Glomerular endothelial cell (primary cell): ENCODE measurements at places on chromosomes 5 and 9. TPM values are rescaled to one million over a fixed set of nuclear protein-coding genes. Genes with fewer than 3 reads are reported as not detected.

DNA sequence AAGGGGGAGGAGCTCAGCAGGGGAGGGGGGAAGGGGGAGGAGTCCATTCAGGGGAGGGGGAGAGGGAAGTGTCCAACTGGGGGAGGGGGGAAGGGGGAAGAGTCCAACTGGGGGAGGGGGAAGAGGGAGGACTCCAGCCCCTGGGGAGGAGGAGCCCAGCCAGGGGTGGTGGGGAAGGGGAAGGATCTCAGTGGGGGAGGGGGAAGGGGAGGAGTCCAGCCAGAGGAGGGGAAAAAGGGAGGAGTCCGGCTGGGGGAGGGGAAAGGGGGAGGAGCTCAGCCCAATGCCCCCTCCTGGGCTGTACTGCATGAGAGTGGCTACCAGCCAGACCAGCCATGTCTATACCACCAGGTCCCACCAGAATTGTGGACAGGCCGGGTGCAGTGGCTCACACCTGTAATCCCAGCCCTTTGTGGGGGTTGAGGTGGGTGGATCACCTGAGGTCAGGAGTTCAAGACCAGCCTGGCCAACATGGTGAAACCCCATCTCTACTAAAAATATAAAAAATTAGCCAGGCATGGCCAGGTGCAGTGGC lies 30.6 kb upstream of the ADAMTS2 start:
- no peak for DNase-seq

DNA sequence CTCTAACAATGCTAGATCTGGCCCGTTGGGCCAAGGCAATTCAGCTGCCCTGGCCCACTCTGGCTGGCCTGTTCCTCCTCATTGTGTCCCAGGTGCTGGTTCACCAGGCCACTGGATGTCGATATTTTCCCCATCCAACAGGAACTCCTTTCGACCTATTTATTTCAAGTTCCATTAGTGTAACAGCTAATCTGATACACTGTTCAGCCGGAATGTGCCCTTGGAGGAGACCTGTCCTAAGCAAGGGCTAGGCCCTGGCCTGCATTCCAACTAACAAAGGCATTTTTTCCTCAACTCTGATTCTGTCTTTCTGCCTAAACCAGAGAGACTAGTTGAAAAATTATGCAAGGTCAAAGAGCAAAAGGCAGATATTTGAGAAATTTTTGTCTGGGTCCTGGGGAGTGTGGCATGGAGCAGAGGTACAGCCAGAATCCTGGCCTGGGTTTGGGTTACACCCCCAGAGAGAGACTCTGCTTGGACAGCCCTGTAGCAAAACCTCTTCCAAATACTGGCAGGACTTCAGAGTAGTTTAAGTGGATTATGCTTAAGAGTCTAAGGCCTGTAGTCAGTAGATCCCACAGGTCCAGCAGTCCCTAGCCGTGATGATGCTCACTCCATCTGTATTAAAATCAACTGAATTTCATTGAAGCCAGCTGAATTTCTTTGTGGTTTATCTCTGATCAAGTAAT lies 36.1 kb downstream of the MARCHF11 start:
- no peak for DNase-seq

- DNase-seq: no peak
Observed at GRCh38 chr5:78606241-78606640, 42.3 kb downstream of the LHFPL2 start.

MRRF gene
- total RNA-seq: 20.2 and 26.7 TPM in 2 replicates

ANKRD20A1 gene
- 0.24 and 0.58 TPM in 2 replicates for total RNA-seq

SLC6A18 gene
- total RNA-seq: not detected in 2 replicates

- DNase-seq: no peak
Observed at GRCh38 chr5:139457653-139458306, 4.8 kb downstream of the ECSCR start.

GRCh38 chr9:135301271-135302263 lies 178.0 kb upstream of the PPP1R26 start:
- no peak for DNase-seq

CDH9 gene
- total RNA-seq: not detected in 2 replicates

GRCh38 chr5:79349047-79349446 lies 113.1 kb downstream of the JMY start:
- no peak for DNase-seq

C9orf152 gene
- not detected in 2 replicates for total RNA-seq

SLC34A3 gene
- not detected in 2 replicates for total RNA-seq

DNA sequence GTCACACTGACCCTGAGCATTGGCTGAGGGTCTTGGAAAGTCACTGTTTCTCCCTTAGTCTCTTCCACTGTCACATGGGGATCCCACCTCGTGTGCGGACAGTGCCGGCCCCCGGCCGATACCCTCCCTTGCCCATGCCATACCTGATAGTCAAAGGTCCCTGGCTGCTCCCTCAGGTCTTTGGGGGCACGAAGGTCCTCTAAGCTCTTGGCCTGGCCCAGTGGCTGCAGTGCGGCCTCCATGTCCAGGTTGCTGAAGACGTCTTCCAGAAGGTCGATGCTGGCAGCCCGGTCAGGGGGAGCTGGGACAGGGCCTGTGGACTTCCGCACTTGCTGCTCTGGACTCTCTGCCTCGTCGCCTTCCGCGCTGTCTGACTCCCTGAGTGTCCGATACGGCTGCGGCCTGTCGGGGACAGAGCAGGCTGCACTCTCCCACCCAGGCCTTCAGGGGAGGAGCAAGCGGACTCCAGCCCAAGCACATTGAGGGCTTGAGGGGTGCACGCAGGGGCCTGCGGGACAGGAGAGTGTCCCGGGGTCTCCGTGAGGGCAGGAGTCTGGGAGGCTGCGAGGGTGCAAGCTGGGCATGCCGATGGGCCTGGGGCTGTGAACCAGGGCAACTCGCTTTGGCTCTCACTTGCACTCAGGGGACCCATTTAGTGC lies 27.6 kb downstream of the CRB2 start:
- DNase-seq: no peak

FREM1 gene
- 0.06 TPM in 1 of 2 replicates, not detected in the other for total RNA-seq

GRCh38 chr9:114141553-114142402 lies 13.6 kb upstream of the COL27A1 start:
- DNase-seq: no peak

DNA sequence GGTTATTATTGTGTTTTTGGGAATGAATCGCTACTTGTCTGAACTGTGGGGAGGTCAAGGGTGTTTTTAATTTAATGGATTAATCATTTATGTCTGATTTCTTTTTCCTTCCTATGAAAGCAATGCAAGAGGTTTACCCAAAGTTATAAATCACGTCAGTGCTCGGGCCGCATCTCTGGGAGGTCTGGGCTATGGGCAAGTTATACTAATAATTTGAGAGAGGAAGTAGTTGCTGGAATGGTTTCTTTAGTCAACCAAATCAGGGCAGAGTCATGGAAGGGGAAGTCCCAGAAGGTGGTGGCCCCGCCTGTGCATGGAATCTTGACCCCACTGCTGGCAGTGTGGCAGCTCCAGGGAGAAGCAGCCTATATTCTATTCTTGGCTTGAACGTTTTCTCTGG lies 180.2 kb downstream of the HSPA4 start:
- DNase-seq: no peak

GRCh38 chr9:959914-960313 lies 16.5 kb upstream of the DMRT3 start:
- DNase-seq: no peak

DNA sequence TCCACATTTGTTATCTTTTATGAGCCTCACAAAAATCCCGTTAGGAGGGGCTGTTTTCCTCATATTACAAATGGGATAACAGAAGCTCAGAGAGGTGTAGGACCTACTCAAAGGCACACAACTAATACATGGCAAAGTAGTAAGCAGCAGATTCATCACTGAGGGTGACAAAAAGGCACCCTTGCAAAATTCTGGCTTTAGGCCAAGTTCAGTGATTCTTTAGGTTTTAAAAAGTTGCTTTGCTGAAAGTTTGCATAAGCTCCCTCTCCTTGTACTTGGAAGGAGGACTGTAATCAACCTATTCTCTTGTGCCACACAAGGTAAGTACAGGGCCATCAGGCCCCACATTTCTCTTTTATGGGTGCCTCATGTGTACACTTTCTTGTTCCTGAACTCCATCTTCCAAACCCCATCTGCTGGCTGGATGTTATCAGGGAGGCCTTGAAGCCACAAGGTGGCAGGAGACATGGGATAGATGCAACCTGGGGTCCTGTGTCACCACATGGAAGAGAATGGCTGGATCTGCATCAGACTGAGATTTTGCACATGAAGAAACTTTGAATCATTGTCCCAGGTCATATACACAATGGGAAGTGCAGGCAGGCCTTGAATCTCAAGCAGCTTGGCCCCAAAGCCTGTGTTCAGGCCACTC lies 311.6 kb downstream of the MSX2 start:
- no peak for DNase-seq

- no peak for DNase-seq
Observed at GRCh38 chr9:87338088-87338989, 159.3 kb upstream of the DAPK1 start.

DNA sequence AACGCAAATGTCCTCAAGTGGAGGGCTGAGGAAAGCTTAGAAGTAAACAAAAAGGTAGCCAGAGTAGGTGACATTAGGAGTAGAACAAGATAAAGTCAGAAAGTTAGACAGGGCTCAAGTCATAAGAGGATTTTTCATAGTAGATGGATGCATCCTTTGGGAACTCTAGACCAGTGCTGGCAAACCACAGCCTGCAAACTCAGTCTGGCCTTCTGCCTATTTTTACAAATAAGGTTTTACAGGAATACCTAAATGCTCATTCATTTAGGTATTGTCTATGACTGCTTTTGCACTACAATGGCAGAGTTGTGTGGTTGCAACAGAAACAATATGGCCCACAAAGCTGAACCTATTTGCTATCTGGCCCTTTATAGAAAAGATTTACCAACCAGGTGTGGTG lies 116.0 kb upstream of the HMHB1 start:
- no peak for DNase-seq

GRCh38 chr9:123637945-123638634 lies 282.1 kb downstream of the CRB2 start:
- DNase-seq: no peak

- no peak for DNase-seq
Observed at GRCh38 chr5:137856201-137856600, 11.5 kb upstream of the MYOT start.

ICE1 gene
- 24.6 and 29.6 TPM in 2 replicates for total RNA-seq

WHRN gene
- total RNA-seq: 0.68 and 1.9 TPM in 2 replicates

AK8 gene
- total RNA-seq: 0.24 and 1.5 TPM in 2 replicates

- no peak for DNase-seq
Observed at GRCh38 chr5:58148254-58148775, 311.6 kb downstream of the PLK2 start.

DNA sequence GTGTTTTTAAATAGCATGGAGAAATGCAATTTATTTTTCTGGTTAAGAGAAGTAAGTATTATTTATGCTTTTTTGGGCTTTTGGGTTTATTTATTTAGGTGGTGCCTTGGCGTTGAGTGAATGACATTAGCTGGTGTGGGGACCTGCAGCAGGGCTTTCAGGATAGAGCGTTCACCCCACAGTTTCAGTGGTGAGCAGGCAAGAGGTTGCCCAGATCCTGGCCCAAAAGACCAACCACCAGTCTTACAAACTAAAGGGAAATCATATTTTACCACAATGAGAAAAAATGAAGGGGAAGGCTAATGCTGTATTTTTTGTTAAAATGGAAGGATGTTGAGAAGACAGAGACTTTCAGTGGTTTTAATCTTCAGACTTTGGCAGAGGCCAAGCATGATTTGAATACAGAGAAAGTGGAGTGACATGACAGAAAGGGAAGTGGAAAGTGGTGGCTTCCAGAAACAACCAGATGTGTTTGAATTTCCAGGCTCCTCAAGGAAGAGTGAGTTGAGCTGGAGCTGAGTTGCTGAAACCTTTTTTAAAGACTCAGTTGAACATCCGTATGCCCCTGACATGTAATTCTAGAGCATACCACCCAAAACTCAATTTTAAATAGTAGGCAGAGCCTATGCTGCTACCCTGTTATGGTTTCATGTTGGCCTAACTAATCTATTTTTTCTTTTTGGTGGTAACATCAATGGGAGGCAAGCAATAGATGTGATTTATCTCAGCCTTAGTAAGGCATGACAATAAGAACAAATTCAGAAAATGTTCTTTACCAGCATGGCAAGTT lies 94.8 kb downstream of the AOPEP start:
- no peak for DNase-seq

DNA sequence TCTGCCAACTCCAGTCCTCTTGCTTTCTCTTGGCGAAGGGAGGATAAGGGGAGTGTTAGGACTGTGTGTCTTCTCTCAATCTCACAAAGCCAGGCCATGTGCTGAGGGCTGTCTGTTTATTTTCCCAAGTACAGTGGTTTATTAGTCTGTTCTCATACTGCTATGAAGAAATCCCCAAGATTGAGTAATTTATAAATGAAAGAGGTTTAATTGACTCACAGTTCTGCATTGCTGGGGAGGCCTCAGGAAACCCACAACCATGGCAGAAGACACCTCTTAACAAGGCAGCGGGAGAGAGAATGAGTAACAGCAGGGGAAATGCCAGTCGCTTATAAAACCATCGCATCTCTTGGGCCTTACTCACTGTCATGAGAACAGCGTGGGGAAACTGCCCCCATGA lies 36.2 kb upstream of the CKS2 start:
- no peak for DNase-seq

DNA sequence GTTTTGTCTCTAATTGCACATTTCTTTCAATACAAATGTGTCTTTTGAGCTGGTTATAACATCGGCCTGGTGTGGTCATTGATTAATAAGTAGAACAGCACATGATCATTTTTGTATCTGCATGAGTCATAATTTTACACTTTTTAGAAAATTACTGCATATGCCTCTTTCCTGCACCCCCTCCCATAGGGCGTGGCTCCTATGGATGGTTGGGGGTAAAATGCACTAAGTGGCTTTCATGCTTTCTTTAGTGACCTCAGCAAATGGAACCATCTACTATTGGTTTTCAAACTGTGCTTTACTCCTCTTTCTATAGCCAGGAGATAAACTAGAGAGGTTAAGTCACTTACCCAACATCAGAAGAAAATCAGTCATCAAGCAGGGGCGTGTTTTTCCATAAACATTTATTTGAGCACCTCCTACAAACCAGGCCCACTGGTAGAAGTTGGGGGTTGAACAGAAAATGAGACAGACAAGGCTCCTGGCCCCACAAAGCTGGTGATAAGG lies 3.8 kb downstream of the ANXA6 start:
- DNase-seq: no peak

- no peak for DNase-seq
Observed at GRCh38 chr5:159263569-159263905, 447 bp downstream of the UBLCP1 start.

AHRR gene
- total RNA-seq: 23.9 and 32.1 TPM in 2 replicates

FBN2 gene
- total RNA-seq: 21.4 and 41.2 TPM in 2 replicates

KIF24 gene
- total RNA-seq: 0.63 and 1.8 TPM in 2 replicates

QRFP gene
- not detected in 2 replicates for total RNA-seq

GRCh38 chr5:160105686-160106360 lies 13.4 kb downstream of the PWWP2A start:
- no peak for DNase-seq

DNA sequence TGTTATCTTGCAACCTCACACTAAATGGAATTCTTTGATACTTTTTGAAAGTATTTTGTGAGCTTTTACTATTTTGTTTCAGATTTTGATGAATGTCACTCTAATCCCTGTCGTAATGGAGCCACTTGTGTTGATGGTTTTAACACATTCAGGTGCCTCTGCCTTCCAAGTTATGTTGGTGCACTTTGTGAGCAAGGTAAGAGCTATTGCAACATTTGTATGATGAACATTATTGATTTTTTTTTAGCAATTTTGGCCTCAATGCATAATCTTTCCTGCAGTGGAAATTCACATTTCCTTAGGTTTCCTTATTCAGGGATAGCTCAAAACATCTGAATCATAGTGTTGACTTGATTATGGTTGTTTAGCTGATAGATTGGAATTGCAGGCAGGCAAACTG lies 76.3 kb downstream of the VCAN start:
- DNase-seq: no peak

- no peak for DNase-seq
Observed at GRCh38 chr9:108924466-108924865, 9.5 kb downstream of the ELP1 start.

GRCh38 chr9:114291064-114291474 lies 31.8 kb upstream of the ORM1 start:
- no peak for DNase-seq

PAM gene
- 250 and 272 TPM in 2 replicates for total RNA-seq

NR5A1 gene
- total RNA-seq: not detected in 2 replicates
